ENCODE measurements at places on chromosomes 2 and 18. TPM values are rescaled to one million over a fixed set of nuclear protein-coding genes. Genes with fewer than 3 reads are reported as not detected.

Gene RBM43
- total RNA-seq: 3.7 TPM

Gene NDUFAF7
- 16.6 TPM for total RNA-seq

Gene ARHGEF4
- total RNA-seq: 3.9 TPM

Gene CCL20
- total RNA-seq: not detected

Gene POTEE
- total RNA-seq: 0.05 TPM

Gene G6PC2
- total RNA-seq: not detected

Gene GKN1
- total RNA-seq: not detected

Gene ZNF397
- total RNA-seq: 9.9 TPM

Gene ABCA12
- not detected for total RNA-seq

Gene GCKR
- total RNA-seq: not detected

Gene HOXD1
- not detected for total RNA-seq

Gene CXCR1
- total RNA-seq: not detected

Gene TTC31
- 19.8 TPM for total RNA-seq

Gene SERPINB12
- total RNA-seq: not detected

Gene WDR7
- 11.0 TPM for total RNA-seq

Gene HSBP1L1
- 18.1 TPM for total RNA-seq

Gene DPP4
- total RNA-seq: not detected

Gene SATB2
- total RNA-seq: 4.9 TPM

Gene MYOM1
- not detected for total RNA-seq

Gene TNFAIP6
- 1.5 TPM for total RNA-seq

Gene RTP5
- not detected for total RNA-seq

Gene TMEM182
- 3.7 TPM for total RNA-seq

Gene SNTG2
- 8.7 TPM for total RNA-seq

Gene PLGLB1
- total RNA-seq: not detected

Gene UBXN4
- total RNA-seq: 50.1 TPM

Gene OTOS
- total RNA-seq: not detected

Gene FKBP7
- total RNA-seq: 70.7 TPM

Gene AKAIN1
- total RNA-seq: not detected

Gene GPR45
- 0.29 TPM for total RNA-seq

Gene COL3A1
- total RNA-seq: 1,297 TPM

Gene KLHL14
- total RNA-seq: not detected

Gene C1GALT1C1L
- total RNA-seq: 1.1 TPM

Gene GPR35
- 0.13 TPM for total RNA-seq

Gene POTEI
- total RNA-seq: not detected

Gene SYT4
- not detected for total RNA-seq

Gene MC2R
- not detected for total RNA-seq

Gene FAP
- 21.1 TPM for total RNA-seq

All from SJSA1 (cell line).